ENCODE measurements at places on chromosomes 4 and X. TPM values are rescaled to one million over a fixed set of nuclear protein-coding genes. Genes with fewer than 3 reads are reported as not detected.

GRCh38 chrX:13478740-13479451 is 90.5 kb upstream of the EGFL6 start:
- no peak for DNase-seq

DNA sequence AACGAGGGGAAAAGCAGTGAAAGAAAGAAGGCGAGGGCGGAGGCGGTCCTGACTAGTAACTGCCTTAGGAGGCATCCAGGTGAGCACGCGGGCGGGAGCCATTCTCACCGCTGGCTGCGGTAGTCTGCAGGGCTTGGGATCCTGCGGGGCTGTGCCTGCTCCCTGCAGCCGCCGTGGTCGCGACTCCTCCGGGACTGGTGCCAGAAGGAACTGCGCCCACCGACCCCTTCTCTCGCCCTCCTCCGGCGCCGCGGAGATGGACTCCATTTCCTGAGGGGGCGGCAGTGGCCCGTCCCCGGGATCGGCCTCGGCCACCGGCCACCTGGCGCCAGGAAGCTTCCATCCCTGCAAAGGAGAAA is 543 bp downstream of the NFXL1 start:
- peak; percentile 89 for DNase-seq

GRCh38 chr4:53576676-53577372 is 14.5 kb downstream of the LNX1 start:
- no peak for DNase-seq

- no peak for DNase-seq
Observed at GRCh38 chrX:21398426-21398825, 24.2 kb downstream of the CNKSR2 start.

- DNase-seq, result no peak
Observed at GRCh38 chrX:118220509-118220908, 103.9 kb upstream of the KLHL13 start.

DNA sequence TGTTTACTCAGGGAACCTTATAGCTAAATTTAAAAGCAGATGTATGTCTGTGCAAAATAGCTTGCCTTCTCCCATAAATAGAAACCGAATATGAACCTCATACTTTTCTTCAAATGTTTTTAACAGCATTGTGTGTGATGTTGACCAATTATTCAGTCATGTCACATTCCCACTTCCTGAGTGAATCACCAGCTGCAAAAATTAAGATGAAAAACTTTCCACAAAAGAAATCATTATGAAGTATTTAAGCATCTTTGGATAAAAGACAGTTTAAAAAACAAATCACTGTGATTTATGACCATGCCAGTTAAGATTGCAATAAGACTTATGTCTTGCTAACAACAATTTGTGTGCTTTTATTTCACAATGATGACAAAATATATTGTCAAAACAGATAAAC is 220.1 kb downstream of the PDGFC start:
- DNase-seq, result no peak

- DNase-seq, result no peak
Observed at GRCh38 chrX:53223068-53223693, 1.8 kb downstream of the KDM5C start.

HHIP gene
- 47.5 TPM for polyA plus RNA-seq

DNA sequence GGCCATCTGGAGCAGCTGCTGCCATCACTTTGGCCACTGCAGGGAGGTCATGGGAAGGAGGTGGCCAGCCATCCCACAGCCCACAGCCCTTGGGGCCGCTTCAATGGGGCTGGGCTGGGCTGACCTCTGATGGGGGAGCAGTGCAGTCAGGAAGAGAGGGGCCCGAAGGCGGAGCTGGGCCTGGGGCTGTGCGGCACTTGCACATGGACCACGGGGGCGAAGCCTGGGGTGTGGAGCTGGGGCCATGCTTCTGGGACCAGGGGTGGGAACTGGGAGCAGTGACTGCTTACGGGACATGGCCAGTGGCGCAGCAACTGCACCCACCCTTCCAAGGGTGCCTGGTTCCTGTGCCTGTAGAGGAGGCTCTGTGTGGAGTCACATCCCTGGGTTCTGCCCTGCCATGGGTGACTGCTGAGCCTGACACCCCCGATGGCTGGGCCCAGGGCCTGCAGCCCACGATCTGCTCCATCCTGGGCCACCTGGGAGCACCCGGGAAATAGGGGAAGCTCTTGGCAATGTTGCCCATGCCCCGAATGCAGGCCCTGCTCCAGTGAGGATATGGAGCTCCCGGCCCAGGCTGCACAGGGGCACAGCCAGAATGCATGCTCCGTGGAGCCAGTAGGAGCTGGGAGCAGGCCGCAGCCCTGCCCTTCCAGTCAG is 22.4 kb upstream of the SULT1B1 start:
- no peak for DNase-seq

GRCh38 chrX:72685018-72685417 is 29.1 kb downstream of the PHKA1 start:
- no peak for DNase-seq

DNA sequence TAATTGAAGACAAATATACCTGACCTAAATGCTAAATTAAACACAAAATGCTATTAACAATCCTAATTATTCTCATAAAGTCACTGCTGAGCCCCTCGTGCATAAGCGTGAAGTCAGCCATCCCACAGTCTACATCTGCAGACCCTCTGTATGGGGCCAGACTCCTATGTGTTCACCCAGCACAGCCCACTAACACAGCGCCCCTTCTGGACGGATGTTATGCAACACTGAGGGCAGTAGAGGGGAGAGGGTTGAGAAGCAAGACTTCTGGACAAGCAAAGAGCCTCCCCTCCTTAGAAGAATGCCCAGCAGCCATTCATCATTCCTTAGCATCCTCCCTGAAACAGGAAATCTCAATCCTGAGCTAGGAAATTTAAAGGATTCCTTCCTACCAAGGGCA is 7.9 kb downstream of the TRPC3 start:
- no peak for DNase-seq

DNA sequence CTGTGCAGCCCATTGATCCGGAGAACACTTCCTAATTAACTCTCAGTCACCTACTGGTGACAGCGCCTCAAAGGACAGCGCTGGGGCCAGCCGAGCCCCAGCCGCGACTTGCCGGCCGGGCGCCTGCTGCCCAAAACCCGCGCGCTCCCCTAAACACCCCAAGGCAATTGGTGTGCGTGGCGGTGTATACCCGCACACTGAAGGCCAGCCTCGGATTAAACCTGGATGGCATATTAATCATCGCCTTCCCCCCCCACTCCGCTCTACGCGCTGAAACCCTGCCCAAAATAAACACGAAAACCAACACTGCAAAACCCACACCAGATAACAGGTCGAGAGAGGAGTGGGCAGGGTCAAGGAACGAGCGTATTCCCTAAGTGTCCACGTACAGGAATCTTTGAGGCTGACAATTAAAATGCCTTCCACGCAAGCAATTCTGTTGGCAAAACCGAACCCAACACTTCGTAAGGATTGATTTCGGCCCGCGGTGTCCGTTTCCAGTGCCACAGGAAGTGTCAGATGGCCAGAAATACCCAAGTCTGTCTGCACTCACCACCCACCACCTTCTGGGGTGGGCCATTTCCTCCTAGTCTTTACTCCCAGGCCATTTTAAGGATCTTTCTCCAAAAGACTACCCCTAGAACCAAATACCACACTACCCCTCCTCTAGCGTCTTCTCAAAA is 2.7 kb downstream of the BCOR start:
- DNase-seq, result no peak

NDP gene
- polyA plus RNA-seq, result 0.41 TPM

DNA sequence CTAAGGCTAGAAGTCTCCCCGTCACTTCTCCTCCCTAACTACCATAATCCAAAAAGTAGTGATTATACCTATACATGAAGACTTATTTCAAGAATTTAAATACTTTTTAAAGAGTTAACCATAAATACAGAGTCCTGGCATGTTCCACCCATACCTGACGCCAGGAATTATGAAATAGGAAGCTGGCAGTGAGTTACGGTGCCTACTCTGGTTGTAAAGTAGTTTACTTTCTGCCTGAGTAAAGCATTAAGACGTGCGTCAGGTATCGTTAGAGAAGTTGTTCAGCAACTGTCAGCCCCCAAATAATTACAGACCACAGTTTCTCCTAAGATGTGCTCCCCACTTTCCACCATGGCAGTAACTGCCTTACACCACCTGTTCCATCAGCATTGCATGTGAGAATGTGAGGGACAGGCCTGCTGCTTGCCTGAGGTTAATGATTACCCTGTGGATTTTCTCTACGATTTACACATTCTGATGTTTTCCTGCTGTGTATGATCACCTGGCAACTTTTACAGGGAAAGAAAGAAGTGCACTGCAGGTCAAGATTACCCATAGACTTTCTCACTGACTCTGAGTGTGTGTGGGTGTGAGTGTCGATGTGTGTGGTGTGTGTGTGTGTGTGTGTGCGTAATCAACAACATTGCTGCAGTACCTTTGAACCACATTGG is 92.3 kb upstream of the SLC7A11 start:
- no peak for DNase-seq

- no peak for DNase-seq
Observed at GRCh38 chrX:136863826-136864225, 16.7 kb downstream of the RBMX start.

GRCh38 chrX:24493740-24494581 is 28.9 kb downstream of the PDK3 start:
- no peak for DNase-seq

Measured in left lung (tissue), 14 donors.